Stimulated activated CD4-positive, alpha-beta T cell treated with anti-CD3 and anti-CD28 coated beads, Interleukin-1b, Interleukin-23, amount 100 ng/mL, for 1 hour (primary cell): ENCODE measurements at places on chromosomes 3 and 15.

GRCh38 chr3:62237286-62237948 lies 135.9 kb downstream of the FEZF2 start:
- DNase-seq: no peak

DNA sequence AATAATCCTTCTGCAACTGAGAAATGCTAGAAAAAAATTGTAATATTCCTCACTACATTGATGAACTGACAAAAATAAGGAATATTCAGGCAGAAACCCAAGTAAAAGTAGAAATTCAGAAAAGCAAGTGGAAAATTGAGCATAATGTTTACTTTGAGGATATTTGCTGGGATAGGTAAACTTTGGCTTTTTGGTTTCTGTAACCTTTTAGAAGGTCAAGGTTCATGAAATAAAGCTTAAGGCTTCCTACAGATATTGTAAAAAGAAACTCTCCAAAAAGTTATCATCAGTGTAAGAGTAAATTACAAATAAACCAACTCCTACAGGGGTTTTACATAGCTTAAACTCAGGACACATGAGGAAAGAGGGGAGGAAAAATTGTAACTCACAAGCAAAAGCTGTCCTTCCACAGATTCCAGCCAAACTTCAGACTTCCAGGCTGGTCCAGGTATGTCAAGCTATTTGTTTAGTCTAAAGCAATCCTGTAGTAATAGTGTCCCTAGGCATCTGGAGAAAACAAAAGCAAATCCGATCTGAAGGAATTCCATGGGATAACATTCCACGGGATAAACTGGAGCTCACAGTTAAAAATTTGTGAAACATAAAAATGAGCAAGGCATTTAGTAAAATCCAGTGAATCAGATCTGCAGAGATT lies 21.1 kb downstream of the C3orf70 start:
- no peak for DNase-seq

DNA sequence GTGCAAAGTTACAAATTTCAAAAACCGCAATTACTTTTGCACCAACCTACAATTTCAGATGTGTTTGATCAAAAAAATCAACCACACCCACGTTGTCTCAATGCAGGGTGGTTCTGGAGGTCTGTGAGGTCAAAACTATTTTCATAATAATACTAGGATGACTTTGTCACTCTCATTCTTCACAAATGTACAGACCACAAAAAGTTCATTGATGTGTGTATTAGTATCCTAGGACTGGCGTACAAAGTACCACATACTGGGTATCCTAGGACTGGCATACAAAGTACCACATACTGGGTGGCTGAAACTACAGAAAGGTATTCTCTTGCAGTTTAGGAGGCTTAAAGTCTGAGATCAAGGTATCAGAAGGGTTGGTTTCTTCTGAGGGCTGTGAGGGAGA lies 13.0 kb downstream of the SUCLG2 start:
- DNase-seq: no peak

DNA sequence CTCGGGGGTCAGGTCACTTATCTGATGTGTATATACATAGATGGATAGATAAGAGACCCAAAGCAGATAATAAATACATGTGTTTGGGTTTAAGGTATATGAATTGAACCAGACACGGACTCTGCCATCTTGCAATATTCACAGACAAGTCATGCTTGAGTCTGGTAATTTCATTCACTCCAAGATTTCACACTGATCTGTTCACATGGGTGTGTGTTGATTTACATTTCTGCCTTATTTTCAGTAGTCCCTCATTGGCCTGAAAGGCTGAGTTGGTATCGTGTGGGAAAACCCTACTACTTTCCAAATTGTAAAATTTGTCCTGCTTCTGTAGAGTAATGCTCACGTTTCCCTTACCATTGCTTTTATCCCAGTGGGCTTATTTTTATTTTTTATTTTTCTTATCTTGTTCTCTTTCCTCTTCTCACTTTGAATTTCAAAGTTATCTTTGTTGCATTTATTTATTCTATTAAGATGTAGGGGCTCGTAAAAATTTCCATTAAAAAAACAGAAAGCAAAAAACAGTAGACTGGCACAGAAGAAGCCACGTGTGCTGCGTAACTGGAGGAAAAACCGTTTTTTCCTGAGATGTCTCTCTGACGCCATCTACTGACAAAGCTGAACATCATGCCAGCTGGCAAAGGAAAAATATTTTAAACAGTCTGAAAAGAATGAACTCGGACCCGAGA lies 10.8 kb upstream of the MFSD1 start:
- DNase-seq: no peak

DNA sequence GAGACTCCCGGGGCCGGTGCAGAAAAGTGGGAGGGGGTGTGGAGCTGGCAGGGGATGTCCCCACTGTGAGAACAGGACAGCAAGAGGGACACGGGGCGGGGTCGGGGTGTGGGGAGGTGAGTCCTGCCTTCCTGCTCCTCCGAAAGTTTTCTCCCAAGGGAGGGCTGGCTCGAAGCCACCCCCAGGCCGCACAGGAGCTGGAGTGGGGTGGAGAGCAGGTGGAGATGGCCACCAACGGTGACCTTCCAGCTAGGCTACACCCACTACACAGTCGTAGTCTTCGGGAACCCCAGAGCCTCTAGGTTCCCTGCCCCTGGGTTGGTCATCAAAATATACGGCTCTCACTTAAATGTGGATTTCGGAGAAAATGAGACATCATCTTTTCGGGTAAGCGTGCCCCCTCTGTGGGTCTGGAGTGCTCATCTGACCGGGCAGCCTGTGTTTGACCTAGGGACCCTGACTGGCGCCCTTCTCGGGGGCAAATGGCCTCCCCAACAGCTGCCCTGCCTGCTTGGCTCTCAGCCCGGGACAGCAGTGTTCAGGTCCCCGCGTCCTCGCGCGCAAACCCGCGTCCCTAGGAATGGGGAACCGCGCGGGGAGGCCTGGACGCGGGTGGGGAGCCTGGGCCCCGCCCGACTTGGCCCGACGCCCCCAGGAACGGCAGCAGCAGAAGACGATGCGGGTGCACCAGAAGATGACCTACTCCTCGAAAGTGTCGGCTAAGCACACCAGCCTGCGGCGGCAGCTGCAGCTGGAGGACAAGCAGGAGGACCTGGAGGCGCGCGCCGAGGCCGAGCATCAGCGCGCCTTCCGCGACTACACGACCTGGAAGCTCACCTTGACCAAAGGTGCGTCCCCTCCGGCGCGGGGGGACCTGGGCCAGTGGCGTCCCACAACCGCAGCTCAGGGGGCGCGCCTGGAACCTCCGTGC lies 21.2 kb downstream of the CFAP100 start:
- no peak for DNase-seq

DNA sequence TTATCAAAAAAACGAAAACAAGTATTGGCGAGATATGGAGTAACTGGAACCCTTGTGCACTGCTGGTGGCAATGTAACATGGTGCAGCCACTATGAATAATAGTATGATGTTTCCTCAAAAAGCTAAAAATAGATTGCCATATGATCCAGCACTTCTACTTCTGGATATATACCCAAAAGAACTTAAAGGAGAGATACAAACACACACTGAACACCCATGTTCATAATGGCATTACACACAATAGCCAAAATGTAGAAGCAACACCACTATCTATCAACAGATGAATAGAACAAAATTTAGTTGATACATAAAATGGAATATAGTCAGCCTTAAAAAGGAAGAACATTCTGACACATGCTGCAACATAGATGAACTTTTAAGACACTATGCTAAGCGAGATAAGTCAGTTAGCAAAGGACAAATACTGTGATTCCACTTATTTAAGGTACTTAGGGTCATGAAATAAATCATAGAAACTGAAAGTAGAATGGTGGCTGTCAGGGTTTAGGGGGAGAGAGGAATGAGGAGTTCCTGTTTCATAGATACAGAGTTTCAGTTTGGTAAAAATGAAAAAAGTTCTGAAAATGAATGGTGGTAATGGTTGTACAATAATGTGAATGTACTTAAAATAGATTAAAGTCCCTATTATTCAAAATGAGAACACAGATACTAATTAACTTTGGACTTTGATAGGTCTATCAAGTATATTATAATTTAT lies 59.4 kb upstream of the IMPG2 start:
- DNase-seq: no peak

- no peak for DNase-seq
Measured at GRCh38 chr3:82790307-82791097, 1029.1 kb upstream of the GBE1 start.

DNA sequence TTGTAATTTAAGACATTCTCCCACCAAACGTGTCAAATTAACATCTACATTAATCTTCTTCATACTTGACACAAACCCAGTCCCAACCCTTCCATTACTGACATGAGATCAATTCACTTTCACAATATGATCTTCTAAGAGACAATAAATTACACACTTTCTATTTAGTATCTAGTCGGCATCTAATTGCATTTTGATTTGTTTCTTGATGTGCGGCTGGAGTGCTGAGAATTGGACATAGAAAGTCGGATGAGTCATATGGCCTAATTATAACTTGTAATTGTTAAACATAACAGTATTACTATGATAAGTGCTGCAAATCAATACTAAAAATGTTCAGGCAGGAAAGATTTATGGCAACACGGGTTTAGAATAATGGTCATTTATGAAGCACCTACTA lies 78.4 kb upstream of the RORA start:
- no peak for DNase-seq

DNA sequence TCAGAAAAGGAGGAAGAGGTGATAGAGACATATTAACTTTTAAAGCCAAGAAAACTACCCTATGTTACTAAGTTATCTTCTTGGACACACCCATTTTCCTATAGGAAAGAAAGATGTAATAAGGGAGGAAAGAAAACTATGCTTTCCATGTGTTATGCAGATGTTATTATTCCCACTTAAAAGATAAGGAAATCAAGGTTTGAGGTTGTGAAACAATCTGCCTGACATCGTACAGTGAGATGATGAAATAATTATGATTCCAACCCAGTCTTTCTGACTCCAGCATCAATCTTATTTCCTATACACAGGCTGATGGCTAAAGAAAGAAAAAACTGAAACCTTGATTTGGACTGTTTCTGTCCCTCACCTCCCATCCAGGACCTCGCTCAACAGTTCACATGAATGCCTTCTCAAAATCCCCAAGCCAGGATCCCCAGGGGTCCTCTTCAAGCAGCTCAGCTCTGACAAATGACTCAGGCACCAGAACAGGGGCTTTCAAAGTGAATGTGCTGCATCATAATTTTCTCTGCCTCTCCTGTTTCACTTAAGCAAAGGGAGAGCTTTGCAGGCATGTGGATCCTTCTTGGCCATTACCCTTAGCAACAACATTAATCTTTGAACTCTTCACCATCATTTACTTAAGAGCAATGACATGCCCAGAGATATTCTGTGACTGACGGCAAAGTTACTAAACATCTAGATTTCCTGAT lies 12.4 kb upstream of the EID1 start:
- no peak for DNase-seq

DNA sequence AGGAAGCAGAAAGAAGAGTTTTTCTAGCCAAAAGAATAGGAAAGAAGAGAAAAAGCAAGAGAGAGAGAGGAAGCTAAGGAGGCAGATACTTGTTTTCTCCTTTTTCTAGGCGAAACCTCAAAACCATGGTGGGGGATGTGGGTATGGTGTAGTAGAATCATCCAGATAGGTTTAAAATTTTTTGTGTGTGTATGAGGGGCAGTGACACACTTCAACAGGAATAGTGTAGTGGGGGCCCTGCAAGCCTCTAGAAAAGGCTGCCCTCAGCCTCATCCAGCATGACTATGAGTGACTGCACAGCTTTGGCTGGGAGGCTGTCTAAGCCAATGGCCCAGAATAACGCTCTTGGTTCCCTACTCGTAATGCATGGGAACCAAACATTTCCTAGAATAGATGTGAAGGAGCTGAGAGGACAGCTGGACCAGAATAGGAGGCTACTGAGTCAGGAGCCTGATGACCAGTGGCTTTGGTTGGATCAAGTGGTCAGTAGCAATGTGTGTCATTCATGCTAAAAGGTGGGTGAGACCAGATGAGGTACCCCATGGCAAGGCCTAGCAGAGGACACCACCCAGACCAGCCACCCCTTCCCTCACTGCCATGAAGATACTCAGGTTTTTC lies 24.4 kb downstream of the MOBP start:
- DNase-seq: no peak

GRCh38 chr15:33515121-33515520 lies 204.4 kb downstream of the RYR3 start:
- DNase-seq: no peak

GRCh38 chr15:78316283-78317083 lies 17.1 kb upstream of the SKIC8 start:
- DNase-seq: no peak

DNA sequence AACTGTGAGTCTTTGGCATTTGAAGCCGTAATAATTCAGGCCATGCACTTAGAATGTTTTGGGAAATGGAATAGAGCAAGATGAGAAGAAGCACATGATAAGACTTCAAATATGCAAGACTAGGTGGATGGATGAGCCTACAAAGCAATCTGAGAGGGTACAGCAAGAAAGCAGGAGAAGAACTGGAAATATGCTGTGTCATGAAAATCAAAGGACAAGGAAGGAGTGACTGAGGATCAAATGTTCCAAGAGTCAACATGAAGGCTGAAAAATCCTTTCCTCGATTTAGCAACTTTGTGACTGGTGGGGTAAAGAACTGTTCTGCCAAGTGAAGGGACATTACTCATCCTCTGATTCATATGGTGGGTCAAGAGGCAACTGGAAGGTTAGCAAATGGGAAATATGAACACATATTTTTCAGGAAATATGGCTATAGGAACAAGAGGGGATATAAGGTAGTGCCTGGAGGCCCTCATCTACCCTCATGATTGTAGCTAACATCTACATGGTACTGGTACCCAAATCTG lies 803.7 kb upstream of the ARRDC4 start:
- DNase-seq: no peak

DNA sequence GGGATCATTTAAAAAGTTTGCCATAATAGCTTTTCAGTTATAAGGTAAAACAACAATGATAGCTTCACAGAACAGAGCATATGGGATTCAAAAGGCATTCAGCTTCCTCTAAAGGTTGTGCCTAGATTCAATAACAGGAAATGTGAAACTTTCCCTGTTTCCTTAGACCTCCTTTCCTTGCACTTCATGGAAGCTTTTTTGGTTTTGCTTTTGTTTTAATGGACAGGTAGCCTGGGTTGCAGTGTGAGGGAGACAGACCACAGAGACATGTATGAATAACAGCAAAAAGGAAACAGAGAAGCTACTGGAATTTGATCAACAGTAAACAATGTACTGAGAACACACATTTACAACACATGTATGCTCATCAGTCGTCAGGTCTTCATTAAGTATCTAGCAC lies 2.3 kb upstream of the TNFAIP8L3 start:
- no peak for DNase-seq

- DNase-seq: no peak
Measured at GRCh38 chr3:162670181-162670580, 1173.6 kb downstream of the OTOL1 start.
